ENCODE measurements at places on chromosomes 3 and 15.

DNA sequence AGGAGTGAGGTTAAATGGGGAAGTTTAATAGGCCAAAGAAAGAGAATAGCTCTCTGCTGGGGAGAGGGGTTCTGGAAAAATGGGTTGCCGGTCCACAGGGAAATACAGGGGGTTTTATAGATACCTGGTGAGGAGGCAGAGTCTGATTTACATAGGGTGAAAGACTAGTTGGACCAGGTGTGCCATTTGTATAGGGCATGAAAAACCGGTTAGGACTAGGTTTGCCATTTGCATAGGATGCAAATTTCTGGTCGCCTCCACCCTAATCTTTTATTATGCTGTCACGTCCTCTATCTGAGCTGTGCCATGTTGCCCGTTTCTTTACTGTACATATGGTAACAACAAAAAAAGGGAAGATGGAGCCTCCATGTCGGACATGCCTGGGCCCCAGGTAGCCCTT, 960.1 kb downstream of the FHIT start:
- DNase-seq: no peak

GRCh38 chr15:64163659-64164362, 989 bp upstream of the PPIB start:
- no peak for DNase-seq

DNA sequence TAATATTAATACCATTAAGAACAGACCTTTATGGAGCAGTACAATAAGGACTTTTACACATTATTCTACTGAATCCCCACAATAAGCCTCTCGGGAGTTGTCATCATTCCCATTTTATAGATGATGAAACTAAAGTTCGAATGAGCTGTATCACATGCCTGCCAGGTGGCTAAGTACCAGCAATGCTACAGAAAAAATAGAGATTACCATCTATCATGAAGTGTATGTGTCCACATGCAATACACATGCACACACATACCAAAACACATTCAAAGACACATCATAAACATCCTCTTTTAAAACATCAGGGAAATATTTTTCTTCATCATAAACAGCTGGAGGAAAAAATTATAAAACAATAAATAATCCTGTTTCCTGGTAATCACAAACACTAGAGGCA, 136.6 kb downstream of the SUCLG2 start:
- DNase-seq: no peak

DNA sequence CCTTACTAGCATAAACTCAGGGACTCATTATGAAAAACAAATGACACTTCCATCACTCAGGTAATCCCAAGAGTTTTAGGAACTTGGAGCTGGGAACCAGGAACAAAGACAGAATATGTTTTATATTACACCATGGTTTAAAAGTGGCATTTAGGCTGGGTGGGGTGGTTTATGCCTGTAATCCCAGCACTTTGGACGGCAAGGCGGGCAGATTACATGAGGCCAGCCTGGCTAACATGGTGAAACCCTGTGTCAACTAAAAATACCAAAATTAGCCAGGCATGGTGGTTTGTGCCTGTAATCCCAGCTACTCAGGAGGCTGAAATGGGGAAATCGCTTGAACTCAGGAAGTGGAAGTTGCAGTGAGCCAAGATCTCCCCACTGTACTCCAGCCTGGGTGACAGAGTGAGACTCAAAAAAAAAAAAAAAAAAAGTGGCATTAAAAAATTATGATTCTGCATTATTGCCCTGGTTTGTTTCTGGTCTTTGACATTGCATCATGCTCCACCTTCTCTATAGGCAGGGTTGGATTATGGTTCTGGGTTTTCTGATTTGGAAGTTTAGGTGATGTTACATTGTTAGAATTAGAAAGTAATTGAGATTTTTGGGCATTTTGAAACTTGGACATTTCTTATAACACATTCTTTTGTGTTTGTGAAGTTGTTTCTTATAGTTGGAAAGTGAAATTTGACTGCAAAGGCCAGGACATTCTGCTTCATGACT, 19.0 kb downstream of the SQOR start:
- no peak for DNase-seq

DNA sequence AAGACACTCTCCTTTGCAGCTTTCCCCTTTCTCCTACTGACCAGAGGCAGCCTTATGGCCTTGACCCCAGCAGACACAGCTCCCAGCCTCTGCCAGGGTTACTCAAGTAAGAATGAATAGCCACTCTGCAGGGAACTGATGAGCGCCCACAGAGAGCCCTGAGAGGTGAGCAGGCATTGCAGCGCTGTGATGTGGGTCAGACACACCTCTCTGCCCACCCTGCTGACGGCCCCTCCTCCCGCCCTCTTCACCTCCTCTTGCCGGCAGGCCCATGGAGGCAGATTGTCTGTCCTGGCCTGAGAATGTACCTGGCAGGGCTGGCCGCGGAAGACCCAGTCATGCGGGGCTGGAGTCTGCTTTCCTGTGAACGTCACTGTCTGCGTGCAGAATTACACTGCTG, 512.6 kb upstream of the PPP2R3A start:
- no peak for DNase-seq

DNA sequence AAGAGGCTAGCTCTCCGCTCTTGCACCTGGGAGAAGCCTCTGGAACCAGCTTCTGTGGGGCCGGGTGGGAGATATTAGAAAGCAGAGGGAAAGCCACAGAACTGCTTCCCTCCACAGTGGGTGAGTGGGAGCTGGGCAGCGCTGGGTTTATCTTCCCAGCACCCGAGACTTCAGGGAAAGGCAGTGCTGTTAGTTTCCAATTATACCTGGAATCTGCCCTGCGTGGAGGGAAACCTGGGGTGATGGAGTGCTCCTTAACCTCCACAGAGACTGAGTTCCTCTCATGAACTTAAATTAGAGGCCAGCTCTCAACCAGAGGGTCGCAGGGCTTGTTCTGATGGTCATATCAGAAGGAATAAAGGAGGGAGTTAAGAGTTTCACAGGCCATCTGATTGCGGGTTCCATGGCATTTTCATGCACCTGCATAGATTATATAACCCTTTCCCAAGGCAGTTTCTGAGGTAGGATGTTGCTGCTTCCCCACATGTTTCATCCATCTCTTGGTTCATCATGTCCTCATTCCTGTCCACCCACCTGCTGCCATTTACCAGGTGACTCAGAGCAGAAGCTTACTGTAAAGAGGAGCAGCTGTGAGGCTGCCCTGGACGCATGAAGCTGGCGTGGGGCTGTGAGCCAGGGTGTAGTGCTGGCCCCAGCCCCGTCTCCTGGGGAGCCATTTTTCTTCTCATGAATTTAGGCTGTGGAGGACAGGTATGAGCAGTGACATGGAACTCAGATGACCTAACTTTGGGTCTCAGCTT, 42.5 kb downstream of the CA12 start:
- DNase-seq: no peak

DNA sequence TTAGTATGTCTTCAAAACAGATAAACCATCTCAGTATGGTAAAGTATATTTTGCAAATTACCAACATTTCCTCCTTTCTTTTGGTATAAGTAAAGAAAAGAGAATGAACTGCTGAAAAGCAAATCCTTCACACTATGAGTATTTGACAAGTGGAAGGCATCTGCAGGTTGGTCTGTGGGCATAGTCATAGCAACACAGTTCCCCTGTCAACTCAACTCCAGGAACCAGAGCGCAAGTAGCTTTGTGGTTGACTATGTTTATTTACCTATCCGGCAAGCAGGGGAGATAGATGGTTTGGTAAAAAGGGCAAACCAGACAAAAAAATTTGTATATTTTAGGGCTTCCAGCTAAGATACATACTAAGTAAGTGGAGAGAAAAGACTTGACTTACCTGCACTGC, 88.3 kb upstream of the PPIB start:
- no peak for DNase-seq

GRCh38 chr15:95988574-95988887, 342.0 kb upstream of the NR2F2 start:
- no peak for DNase-seq

DNA sequence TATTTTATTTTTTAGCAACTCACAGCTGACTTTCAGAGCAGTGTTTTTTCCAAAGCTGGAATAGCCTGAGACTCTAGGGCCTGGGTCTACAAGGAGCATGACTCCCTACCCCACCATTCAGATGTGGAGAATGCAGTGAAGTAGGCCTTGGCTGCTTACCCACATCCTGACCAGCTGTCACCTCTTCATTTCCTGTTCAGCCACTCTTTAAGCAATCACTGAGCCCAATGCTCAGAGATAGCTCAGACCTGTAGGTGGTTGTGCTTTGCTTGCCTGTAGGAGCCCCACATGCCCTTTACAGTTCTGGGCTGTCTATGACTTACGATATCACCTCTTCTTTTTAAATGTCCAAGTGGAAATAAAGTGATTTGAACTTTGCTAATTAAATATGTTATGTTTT, 148.1 kb downstream of the NEK11 start:
- no peak for DNase-seq

DNA sequence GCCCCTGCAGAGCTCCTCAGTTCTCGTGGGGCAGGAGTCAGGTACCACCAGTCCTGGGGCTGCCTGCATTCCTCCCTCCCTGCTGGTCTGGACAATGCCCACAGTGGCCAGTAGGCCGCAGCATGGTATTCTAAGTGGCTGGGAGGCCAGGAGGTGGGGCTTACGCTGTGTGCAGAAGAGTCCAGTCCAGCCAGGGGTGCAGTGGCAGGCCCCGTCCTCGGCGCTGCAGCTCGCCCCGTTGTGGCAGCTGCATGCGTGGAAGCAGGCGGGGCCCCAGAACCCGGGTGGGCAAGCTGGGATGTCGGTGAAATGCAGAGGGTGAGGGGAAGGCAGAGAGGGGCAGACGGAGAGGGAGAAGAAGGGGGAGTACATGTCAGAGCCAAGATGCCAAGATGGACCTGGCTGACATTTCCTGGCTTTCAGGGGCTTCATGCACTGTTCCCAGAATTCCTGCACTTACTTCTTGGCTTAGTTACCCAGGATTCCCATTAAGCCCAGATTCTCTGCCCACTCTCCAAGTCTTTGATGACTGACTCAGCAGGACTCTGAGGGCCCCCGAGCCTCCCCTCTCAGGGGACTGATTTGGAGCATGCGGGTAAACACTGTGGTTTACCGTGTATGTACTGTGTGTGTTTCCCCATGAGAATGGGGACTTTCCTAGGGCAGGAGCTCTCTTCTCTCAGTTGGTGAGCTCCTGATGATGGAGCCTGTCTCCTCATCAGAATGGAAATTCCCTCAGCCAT, 47.5 kb downstream of the RAB11A start:
- DNase-seq: peak; percentile 58

- DNase-seq: no peak
These were observed 752 bp downstream of the OCA2 start for GRCh38 chr15:28098360-28098765.

DNA sequence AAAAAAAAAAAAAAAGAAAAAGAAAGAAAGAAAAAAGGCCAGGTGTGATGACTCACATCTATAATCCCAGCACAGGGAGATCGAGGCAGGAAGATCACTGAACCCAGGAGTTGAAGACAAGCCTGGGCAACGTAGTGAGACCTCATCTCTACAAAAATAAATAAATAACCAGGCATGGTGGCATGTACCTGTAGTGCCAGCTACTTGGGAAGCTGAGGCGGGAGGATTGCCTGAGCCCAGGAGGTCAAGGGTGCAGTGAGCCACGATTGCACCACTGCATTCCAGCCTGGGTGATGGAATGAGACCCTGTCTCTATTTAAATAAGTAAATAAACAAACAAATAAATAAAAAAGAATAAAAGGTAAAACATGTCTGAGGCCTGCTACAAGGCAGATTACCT, 39.3 kb upstream of the LACTB start:
- DNase-seq: no peak

- no peak for DNase-seq
These were observed 62.3 kb downstream of the CHSY1 start for GRCh38 chr15:101189409-101190091.

GRCh38 chr15:42102646-42103235, 8.4 kb upstream of the PLA2G4D start:
- no peak for DNase-seq

GRCh38 chr15:46301291-46301690, 666.5 kb downstream of the SQOR start:
- DNase-seq: no peak

GRCh38 chr3:61343543-61343942, 92.3 kb upstream of the FHIT start:
- DNase-seq: no peak

DNA sequence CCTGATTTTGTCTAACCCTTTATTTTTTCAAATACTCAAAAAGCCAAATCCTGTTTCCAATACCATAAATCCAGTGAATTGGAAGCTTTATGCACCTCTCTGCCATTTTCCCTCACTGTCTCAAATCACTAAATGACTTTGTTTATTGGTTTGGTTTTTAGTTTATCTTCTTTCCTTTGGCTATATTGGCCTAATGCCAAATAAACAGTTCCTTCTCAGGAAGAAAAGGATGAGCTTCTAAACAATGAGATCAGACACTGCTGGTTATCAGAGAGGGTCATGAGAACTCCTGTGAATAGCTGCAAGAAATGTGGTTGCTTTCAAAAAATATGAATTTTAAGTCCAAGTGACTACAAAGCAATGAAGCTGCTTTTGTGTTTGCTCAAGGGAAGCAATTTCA, 359.9 kb downstream of the MECOM start:
- no peak for DNase-seq

DNA sequence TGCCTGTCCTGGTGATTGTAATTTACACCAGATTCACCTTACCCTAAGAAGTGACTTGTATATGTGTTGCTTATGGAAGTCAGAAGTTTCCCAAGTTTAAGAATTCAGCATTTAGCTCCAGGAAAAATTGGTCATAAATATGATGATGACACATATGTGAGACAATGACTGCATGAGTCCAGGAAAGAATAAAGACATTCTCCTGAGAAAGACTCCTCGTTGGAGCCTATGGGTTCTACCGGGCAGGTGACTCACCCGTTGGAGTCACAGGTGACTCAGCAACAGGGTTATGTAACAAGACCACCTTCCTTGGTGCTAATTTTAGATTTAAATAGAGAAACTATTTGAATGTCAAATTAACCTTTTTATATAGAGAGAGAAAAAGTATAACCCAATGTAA, 662.4 kb downstream of the FHIT start:
- DNase-seq: no peak

GRCh38 chr15:48052946-48053345, 67.8 kb upstream of the SLC24A5 start:
- DNase-seq: no peak

DNA sequence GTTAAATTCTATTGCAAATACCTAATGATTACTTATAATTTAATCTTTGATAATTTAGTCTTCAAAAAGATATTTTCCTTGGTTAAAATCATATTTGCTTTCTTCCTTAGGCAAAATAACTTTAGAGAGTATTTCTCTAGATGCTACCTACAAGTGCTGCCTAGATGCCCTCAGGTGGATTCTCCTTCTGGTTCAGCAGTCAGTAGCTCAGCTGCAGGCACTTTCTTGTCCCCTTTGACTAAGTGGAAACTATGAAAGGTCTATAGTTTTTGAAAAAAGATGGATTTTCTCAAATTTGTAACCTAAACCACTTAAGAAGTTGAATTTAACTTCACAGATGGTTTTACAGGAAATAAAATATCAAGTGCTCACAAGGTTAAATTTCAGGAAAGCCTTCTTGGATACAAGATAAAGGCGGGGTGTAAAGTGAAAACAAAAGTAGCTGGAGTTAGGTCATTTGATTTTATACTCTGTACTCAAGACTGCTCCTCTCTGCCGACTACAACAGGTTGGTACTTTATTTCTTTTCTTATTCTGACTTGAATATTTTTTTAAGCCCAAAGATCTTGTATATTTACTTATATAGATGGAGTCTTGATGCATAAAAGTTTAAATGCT, at the start of gene ACKR4:
Gene ACKR4, plus strand, starts transcription at position 455 of the 618 bp plus-strand sequence. CDS start 3,128 bp downstream, outside the sequence.
- no peak for DNase-seq

Measured in dorsolateral prefrontal cortex (tissue), 122 donors.